Lung (tissue), 17 donors: ENCODE measurements at places on chromosomes 2 and 18. TPM values are rescaled to one million over a fixed set of nuclear protein-coding genes. Genes with fewer than 3 reads are reported as not detected.

The ILKAP gene
- total RNA-seq, result 38.0 TPM

The RAX gene
- not detected for total RNA-seq

The CRYBA2 gene
- not detected for total RNA-seq

The BOLL gene
- not detected for total RNA-seq

The TMEM185B gene
- 35.2 TPM for total RNA-seq

The DPP10 gene
- total RNA-seq, result 5.0 TPM

The GDF7 gene
- total RNA-seq, result 0.54 TPM

The POU3F3 gene
- total RNA-seq, result 0.23 TPM

The APCDD1 gene
- 46.1 TPM for total RNA-seq

The NEB gene
- 0.83 TPM for total RNA-seq

The ELOA2 gene
- not detected for total RNA-seq

The EFEMP1 gene
- total RNA-seq, result 190 TPM

The OTOS gene
- not detected for total RNA-seq

The DNAH7 gene
- 20.0 TPM for total RNA-seq

The IL18RAP gene
- total RNA-seq, result 10.9 TPM

The PRADC1 gene
- total RNA-seq, result 4.4 TPM

The FAP gene
- total RNA-seq, result 24.6 TPM

The NEU4 gene
- total RNA-seq, result 0.26 TPM

The ADRA2B gene
- total RNA-seq, result 0.21 TPM

The AGXT gene
- total RNA-seq, result not detected

The BMP10 gene
- 0.31 TPM for total RNA-seq

The KIF5C gene
- 1.4 TPM for total RNA-seq

The INPP5D gene
- 26.1 TPM for total RNA-seq

The ANKRD30B gene
- not detected for total RNA-seq

The MLPH gene
- total RNA-seq, result 154 TPM

The PLCD4 gene
- 4.7 TPM for total RNA-seq

The CD8B2 gene
- not detected for total RNA-seq

The REG1A gene
- total RNA-seq, result not detected

The PPP1R1C gene
- total RNA-seq, result 5.2 TPM

The TMEM247 gene
- total RNA-seq, result not detected

The PNPT1 gene
- total RNA-seq, result 19.5 TPM

The SLC8A1 gene
- total RNA-seq, result 34.7 TPM

The SLC14A1 gene
- 1.7 TPM for total RNA-seq

The HAAO gene
- 13.0 TPM for total RNA-seq

The ACMSD gene
- 0.12 TPM for total RNA-seq

The GCG gene
- total RNA-seq, result not detected

The CCDC68 gene
- 10.6 TPM for total RNA-seq

The PRKAG3 gene
- not detected for total RNA-seq

The KIF1A gene
- total RNA-seq, result 2.3 TPM

The TLX2 gene
- total RNA-seq, result not detected

The NOTO gene
- not detected for total RNA-seq

The SH2D6 gene
- total RNA-seq, result 0.37 TPM

The HOXD13 gene
- not detected for total RNA-seq

The REL gene
- 26.9 TPM for total RNA-seq

The DUSP2 gene
- 4.4 TPM for total RNA-seq

The SLC66A2 gene
- total RNA-seq, result 26.5 TPM

The NCKAP5 gene
- 20.2 TPM for total RNA-seq

The LRRFIP1 gene
- 107 TPM for total RNA-seq

The SKA1 gene
- total RNA-seq, result 0.49 TPM

The ARHGEF4 gene
- total RNA-seq, result 8.1 TPM

The ADGRF3 gene
- total RNA-seq, result 0.20 TPM

The SERPINB2 gene
- total RNA-seq, result 1.3 TPM

The RAB17 gene
- 48.0 TPM for total RNA-seq

The MC5R gene
- total RNA-seq, result not detected
